ENCODE measurements at places on chromosomes 12 and 14.
A peak's percentile ranks its signal among the peaks of the same experiment; 100 is the strongest.

DNA sequence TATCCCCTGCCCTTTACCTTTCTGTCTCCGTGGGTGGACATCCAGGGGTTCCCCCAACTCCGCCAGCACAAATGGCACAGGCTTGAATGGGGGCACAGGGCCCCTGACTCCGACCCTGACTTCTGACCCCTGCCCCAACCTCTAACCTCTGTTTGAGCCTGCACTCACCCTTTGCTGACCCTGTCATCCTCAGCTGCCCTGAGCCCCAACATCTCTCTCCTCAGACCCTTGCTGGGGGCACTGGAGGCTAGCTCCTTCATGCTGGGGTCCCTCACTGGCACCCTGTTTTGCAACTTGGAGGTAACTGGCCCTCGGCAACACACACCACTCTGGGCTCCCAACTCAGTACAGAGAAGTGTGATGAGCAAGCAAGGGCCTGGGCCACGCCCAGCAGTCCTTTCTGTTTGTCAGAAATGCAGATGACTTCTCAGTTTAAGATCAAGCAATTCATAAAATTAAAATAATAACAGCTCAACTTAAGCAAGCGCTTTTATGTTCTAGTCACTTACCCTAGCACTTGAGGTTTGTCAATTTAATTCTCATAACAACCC, 2.1 kb downstream of the IFI27 start:
- no peak for DNase-seq

- DNase-seq = peak; percentile 31
Measured at GRCh38 chr12:4164559-4165558, 108.7 kb upstream of the CCND2 start.

DNA sequence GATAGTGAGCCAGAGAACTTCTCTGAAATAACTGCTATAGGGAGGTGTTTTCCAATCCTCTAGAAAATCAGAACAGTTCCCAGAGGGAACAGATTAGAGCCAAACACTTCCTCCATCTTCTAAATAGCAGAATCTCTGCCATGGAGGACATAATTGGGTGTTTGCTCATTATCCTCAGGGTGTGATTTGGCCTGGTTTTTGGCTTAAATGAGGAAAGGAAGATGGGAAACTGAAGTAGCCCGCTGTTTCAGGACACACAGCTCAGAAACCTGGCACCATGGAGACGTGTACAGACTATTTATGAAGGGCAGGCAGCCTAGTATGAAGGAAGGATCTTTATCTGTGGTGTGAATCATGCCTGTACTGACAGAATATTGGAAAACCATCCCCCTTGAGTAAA, 231.7 kb upstream of the PRKD1 start:
- no peak for DNase-seq

DNA sequence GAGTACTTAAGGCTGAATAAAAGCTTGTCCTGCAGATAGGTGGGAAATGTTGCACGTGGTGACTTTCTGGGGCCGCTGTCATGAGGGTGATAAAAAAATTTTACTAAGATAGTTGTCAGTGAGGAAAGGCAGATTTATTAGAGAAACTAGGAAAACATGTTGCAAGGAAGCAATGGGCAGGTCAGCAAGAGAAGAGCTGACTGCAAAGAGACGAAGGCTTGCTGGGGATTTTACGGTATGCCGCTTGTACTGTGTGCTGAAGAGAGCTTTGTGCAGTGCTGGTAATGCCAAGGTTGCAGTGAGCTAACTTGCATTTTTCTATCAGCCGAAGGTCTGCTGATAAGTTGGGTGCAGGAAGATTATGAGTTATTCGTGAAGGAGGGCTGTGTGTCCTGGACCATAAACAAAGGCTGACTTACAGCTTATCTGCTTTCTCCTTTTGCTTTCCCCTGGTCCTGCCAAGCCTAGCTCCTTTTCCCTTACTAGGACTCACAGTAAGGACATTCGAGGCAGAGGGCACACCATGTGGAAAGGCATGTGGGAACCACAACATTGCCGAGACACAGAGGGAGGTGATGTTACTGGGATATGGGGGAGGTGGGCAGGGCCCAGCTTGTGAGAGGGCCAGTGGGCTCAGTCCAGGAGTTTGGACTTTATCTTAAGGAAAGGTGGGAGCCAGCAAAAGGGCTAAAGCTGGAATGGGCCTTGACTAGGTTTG, 7.4 kb upstream of the CCDC88C start:
- DNase-seq = no peak

DNA sequence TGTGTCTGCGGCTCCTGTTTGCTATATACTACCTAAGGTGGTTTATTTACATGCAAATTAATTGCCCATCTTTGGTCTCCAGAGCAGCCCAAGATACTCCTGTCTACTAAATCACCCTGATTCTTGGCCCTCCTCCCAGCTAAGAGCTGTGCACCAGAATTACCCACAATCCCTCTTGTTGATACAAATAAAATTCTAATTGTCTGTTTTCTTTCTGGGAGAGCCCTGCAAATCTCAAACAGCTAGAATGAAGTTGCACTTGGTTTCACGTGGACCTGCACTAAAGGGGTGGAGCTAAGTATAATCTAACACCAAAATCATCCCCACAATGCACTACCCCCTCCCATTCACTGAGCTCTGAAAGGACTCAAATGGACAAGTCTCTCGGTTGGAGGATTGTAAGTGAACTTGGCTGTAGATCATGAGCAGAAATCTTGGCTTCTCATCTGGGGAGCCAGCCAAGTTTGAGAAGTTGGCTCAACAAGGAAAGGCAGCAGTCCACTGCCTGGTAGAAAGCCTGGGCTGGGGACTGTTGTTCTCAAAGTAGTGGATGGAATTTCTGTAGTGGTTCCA, 6.6 kb downstream of the MAX start:
- no peak for DNase-seq

DNA sequence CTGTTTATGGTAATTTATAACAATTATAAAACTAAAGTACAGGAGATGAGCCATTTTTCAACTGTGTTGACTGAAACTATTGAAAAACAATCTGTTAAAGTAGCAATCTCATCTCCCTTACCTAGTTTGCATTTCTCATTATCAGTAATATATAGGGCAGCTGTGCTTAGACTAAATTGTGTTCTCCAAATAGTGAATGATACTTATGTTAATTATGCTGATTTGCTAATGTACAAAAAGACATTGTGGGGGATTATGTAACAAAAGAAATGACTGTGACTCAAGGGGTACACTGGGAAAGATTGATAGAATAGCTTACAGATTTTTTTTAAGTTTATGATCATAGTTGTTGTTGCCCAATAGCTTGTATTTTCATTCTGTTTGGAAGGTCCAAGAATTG, 207.7 kb downstream of the FUT8 start:
- DNase-seq = no peak

DNA sequence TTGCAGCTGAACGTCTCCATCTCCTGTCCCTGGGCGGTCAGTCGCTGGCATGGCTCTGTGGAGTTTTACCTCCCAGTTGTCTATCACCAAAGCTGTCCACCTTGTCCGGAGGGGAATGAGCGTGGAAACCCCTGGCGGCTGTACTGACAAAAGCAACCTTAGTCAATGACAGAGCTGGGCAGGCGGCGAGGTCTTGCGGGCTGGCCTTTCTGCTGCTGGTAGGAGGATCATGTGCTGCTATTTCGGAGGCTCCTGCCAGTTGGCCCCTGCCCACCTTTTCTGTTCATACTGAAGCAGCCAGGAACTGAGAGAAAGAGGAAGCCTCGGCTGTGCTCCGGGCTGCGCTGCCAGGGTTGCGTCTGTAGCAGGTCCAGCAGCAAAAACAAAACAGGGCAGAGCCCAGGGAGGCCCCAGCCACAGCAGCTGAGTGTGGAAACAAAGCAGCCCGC, 57.7 kb downstream of the HMGA2 start:
- no peak for DNase-seq

- no peak for DNase-seq
Measured at GRCh38 chr12:93146263-93146939, 217.3 kb upstream of the EEA1 start.

DNA sequence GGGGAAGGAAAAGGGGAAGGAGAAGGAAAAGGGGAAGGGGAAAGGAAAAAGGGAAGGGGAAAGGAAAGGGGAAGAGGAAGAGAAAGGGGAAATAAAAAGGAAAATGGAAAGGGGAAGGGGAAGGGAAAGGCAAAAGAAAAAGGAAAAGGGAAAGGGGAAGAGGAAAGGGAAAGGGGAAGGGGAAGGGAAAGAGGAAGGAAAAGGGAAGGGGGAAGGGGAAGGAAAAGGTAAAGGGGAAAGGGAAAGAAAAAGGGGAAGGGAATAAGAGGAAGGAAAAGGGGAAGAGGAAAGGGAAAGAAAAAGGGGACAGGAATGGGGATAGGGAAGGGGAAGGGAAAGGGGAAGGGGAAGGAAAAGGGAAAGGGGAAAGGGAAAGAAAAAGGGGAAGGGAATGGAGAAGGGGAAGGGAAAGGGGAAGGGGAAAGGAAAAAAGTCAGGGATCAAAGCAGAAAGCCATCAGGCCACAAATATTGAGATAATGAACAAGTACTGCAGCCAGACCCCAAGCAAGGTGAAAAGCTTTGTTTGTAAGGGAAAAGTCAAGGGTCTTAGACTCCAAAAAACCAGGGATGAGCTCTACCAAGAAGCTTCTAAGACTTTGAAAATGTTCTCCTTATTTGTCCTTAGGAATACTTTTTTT, 20.0 kb downstream of the DICER1 start:
- no peak for DNase-seq

GRCh38 chr12:6053541-6053940, 70.9 kb downstream of the VWF start:
- DNase-seq = no peak

DNA sequence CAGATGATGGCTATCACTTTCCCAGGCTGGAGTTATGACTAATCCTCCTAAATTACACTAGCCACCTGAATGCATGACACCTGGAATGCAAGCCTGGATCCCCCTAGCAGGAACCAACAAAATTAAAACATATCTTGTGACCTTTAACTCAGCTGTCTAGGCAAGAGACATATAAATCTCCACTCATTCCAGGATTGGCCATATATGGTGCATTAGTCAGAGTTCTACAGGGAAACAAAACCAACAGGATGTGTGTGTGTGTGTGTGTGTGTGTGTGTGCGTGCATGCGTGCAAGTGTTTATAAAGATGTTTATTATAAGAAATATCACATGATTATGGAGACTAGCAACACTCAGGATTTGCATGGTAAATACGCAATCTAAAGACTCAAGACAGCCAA, 212.8 kb downstream of the KIF21A start:
- no peak for DNase-seq

DNA sequence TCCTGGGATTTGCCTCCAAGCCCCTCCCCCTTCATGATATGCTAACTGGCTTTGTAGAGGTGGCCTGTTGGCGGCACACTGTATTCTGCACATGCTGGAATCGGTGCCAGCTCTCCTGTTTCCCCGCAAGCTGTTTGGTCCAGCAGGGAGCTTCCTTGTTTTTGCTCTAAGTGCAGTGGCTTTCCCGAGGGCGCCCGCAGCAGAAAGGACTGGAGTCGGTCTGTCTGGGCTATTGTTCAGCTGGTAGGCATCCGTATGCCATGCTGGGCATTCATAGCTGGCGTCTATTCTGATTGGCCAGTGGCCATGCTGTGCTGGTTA, 88.9 kb upstream of the MED13L start:
- DNase-seq = no peak

- DNase-seq = no peak
Measured at GRCh38 chr14:89397569-89398230, 19.3 kb downstream of the FOXN3 start.

DNA sequence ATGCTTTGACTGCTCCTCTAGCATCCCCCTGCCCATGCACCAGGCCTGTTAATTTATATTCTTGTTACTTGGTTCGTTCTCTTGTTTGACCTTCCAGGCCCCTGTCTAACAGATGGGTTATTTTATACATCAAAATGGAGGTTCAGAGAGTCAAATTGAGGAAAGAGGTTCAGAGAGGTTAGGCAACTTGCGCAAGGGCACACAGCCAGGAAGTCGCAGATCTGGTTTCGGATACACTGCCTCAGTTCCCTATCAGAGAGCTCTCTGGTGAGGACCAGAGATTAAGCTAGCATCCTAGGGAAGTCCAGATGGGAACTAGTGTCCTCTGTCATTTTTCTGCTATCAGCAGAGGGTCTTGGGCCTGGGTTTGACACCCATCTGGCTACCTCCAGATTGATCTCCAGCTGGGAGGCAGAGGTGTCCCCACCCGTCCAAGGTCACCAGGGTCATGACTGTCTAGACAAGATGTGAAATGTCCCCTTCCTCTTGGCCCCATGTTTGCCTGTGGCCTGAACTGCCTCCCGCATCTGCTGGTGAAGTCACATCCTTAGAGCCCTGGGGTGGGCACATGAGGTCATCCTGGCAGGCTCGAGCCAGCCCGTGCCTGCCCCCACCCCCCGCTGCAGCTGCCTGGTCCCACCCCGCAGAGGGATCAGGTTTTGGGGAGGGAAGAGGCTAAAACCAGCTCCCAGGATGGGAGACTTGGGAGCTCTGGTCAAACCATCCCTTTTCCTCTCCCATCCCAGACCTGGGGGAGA, 84.3 kb upstream of the NCOR2 start:
- DNase-seq = no peak

- no peak for DNase-seq
Measured at GRCh38 chr12:50842637-50843493, at the start of gene TMPRSS12. TMPRSS12 (plus strand) TSS chr12:50842926; CDS start chr12:50842965, 39 bp downstream.

DNA sequence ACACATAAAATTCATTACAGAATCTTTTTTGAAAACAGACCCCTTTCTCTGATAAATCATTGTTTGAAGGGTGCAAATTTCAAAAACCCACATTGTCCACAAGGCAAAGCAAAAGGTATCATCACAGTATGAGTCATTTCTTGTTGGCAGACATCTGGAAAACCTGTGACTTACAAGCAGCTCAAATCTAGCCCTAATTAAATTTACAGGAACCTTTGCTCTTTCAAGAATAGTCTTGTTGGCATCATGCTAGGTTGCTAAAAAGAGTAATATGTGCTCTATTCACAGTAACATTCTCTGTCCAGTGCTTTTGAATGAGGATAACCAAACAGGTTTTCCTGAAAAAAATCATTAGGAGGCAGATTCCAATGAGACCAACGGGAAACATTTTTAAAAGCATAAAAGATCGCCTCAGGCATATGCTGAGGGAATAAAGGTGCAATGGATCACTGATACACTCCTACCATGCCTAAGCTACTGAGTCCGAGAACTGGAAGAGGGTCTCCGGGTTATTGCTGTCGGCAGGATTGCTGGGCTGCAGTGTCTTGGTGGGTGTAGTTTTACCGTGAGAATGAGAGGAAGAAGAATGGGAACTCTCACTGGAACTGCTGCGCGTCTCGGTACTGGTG, 55.5 kb upstream of the TTC7B start:
- no peak for DNase-seq

DNA sequence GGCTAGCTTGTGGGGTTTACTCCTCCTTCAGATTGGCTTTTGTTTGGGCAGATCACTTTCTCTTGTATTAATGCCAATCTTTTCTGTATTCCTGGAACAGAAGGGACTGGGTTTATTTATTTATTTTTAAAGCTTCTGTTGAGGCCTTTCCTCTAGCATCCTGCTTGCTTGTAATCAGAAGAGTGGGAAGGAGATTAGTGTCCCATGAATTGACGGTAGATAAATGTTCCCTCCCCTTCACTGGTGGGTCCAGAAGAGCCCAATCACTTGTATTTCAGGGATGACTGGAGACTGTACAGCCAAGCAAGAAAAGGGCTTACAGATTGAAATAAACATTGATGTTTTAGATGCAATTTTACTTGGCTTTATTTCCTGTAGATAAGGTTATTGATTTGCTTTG, 71.0 kb downstream of the LIN52 start:
- no peak for DNase-seq

Data from effector memory CD4-positive, alpha-beta T cell (primary cell).